ENCODE measurements at places on chromosomes 2 and 18. TPM values are rescaled to one million over a fixed set of nuclear protein-coding genes. Genes with fewer than 3 reads are reported as not detected.

The EMX1 gene
- not detected for total RNA-seq

The IL36G gene
- total RNA-seq = not detected

The POTEC gene
- total RNA-seq = 0.36 TPM

The GDF7 gene
- total RNA-seq = under 0.01 TPM

The ZNF804A gene
- total RNA-seq = not detected

The IL37 gene
- not detected for total RNA-seq

The DNER gene
- total RNA-seq = 0.36 TPM

The EGR4 gene
- total RNA-seq = not detected

The ALPG gene
- total RNA-seq = not detected

The IL1F10 gene
- total RNA-seq = not detected

The CD207 gene
- total RNA-seq = not detected

The ERFE gene
- total RNA-seq = 0.88 TPM

The PJVK gene
- 2.5 TPM for total RNA-seq

The MYO1B gene
- 246 TPM for total RNA-seq

The KLHL30 gene
- under 0.01 TPM for total RNA-seq

The NFATC1 gene
- total RNA-seq = 6.2 TPM

The RUFY4 gene
- not detected for total RNA-seq

The SLC9A2 gene
- under 0.01 TPM for total RNA-seq

The SNORC gene
- 0.72 TPM for total RNA-seq

The ASB18 gene
- under 0.01 TPM for total RNA-seq

The CD8B2 gene
- not detected for total RNA-seq

The PSMA8 gene
- not detected for total RNA-seq

The CYP27A1 gene
- 25.0 TPM for total RNA-seq

The EIPR1 gene
- 17.7 TPM for total RNA-seq

The INPP5D gene
- total RNA-seq = under 0.01 TPM

The NPPC gene
- total RNA-seq = not detected

The FRZB gene
- total RNA-seq = 0.36 TPM

The SERPINB11 gene
- not detected for total RNA-seq

The RESP18 gene
- not detected for total RNA-seq

The ATL2 gene
- total RNA-seq = 64.4 TPM

The GALNT14 gene
- total RNA-seq = not detected

The CD8B gene
- total RNA-seq = not detected

The SULT1C4 gene
- not detected for total RNA-seq

The RAMP1 gene
- total RNA-seq = 4.4 TPM

The UGT1A7 gene
- not detected for total RNA-seq

The BMP10 gene
- not detected for total RNA-seq

The SOX11 gene
- total RNA-seq = 0.59 TPM

The SCN7A gene
- not detected for total RNA-seq

The FSIP2 gene
- under 0.01 TPM for total RNA-seq

The AQP12A gene
- total RNA-seq = not detected

The EPB41L3 gene
- total RNA-seq = 0.88 TPM
